ENCODE measurements at places on chromosomes 11 and 22.

GRCh38 chr11:61733120-61733978 is 19.1 kb upstream of the MYRF start:
- DNase-seq = peak; percentile 85

DNA sequence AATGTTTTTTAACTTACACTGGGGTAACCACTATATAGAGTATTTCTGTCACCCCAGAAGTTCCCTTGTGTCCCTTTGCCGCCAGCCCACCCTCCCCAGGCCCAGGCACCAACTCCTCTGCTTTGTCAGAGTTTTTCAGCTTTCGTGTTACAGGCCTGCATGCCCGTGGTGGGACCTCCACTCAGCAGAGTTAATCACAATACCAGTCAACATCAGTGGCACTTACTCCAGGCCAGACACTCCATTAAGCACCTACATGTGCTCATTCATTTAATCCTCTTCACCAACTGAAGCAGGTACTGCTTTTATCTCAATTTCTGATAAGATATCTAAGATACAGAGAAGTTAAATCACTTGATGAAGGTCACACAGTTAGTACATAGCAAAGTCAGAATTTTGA is 63.3 kb downstream of the LIF start:
- no peak for DNase-seq

GRCh38 chr11:84036664-84037194 is 750.6 kb upstream of the CCDC90B start:
- DNase-seq = no peak

DNA sequence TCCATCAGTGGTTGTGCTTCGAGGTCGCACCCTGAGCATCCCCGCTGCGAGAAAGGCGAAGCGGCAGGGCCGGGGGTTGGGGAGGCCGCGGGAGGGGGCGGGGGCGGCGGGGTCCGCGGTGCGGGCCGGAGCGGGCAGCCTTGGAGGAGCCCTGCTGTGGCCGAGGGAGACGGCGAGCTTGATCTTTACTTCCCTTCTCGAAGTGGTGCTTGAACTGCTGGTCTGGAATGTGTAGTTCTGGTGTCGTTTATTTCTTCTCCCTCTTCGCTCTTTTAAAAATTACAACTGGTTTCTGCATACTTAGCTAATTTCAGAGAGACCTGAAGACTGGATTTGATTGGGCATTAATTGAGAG is 1.1 kb downstream of the APLP2 start:
- DNase-seq = peak; percentile 51

- no peak for DNase-seq
Measured at GRCh38 chr11:95720195-95720594, 69.4 kb downstream of the FAM76B start.

GRCh38 chr11:129117595-129118350 is 74.4 kb downstream of the ARHGAP32 start:
- DNase-seq = peak; percentile 76

All from RKO (cell line).